ENCODE measurements at places on chromosomes 16 and 17. TPM values are rescaled to one million over a fixed set of nuclear protein-coding genes. Genes with fewer than 3 reads are reported as not detected.
A peak's percentile ranks its signal among the peaks of the same experiment; 100 is the strongest.

DNA sequence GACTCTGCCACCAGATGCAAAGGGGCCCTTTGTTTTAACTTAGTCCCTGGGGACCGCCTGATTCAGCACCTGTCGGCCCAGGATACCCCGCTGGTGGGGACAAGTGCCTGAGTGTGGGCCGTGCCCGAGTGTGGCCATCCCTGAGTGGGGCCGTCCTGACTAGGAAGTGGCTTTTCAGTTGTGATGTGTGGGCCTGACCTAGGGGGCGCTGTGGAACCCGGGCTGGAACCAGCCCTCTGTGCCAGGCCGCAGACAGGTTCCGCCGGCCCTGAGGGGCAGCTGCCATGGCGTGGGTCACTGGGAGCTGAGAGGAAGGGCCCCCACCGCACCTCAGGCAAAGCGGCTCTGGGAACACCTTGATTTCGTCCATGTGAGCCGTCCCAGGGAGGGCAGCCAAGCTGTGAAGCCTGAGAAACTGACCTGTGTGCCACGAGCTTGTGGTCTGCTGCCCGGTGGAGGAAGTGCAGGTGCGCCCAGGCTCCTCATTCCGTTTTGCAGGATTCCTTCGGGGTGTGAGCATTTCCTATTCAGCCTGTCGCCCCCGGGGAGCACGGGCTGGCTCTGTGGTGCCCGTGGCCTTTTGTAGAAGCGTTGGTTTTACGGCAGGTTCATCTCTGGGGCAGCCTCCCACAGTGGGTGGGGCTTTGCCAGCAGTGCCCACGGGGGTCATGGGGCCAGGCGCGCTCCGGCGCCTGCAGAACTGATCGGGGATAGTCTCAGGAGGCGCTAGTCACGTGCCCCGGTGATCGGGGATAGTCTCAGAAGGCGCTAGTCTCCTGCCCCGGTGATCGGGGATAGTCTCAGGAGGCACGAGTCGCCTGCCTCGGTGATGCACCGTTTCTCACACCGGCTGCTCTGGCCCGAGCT is 5.3 kb downstream of the RPL13 start:
- H3K36me3 ChIP-seq, result peaks cover 23% of the 10 kb centered on the region
- H3K27me3 ChIP-seq, result no peaks in the 10 kb centered on the region
- DNase-seq, result no peak
- H3K27ac ChIP-seq, result no peak overlapping the region

GRCh38 chr17:56489980-56490379 is 103.5 kb upstream of the NOG start:
- peaks cover 32% of the 10 kb centered on the region for H3K27me3 ChIP-seq
- no peak for DNase-seq
- H3K36me3 ChIP-seq, result no peaks in the 10 kb centered on the region
- H3K27ac ChIP-seq, result no peak overlapping the region

- H3K27ac ChIP-seq, result no peak overlapping the region
- no peaks in the 10 kb centered on the region for H3K4me1 ChIP-seq
- no peak for DNase-seq
- H3K4me3 ChIP-seq, result no peak overlapping the region
- H3K36me3 ChIP-seq, result no peaks in the 10 kb centered on the region
Measured at GRCh38 chr17:77304746-77305473, 164.1 kb downstream of the SEC14L1 start.

- peaks cover 24% of the 10 kb centered on the region for H3K27me3 ChIP-seq
- H3K4me1 ChIP-seq, result no peaks in the 10 kb centered on the region
- no peak overlapping the region for H3K4me3 ChIP-seq
- no peak overlapping the region for H3K27ac ChIP-seq
Measured at GRCh38 chr17:16911141-16911937, 60.6 kb downstream of the TNFRSF13B start.

GRCh38 chr16:700684-701584 is 4.7 kb downstream of the FBXL16 start:
- no peaks in the 10 kb centered on the region for H3K4me1 ChIP-seq
- peaks cover 9% of the 10 kb centered on the region for H3K27me3 ChIP-seq
- no peaks in the 10 kb centered on the region for H3K36me3 ChIP-seq
- H3K27ac ChIP-seq, result no peak overlapping the region

DNA sequence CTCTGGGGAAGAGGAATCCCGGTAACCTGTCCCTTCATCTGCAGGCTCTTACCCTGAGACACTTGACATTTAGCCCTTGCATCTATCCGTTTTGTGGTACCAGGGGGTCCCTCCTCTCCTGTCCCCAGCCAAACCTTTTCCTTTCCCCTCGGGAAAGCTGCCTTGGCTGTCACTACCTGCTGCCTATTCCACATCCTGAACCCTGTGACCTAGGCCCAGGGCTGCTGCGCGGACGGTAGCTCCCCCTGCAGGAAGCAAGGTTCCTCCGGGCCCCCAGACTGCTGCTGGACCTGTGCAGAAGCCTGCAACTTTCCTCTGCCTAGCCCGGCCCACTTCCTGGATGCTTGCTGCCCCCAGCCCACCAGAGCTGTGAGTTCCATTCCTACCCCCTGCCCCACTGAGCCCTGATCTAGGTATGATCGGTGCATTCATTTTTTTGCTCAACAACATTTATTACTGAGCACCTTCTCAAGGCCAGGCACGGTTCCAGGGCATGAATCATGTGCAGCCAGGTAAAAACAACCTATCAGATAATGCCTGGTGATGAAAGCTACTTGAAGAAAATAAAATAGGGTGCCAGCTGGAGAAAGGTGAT is 10.5 kb upstream of the ALDOA start:
- H3K4me1 ChIP-seq, result peaks cover 13% of the 10 kb centered on the region
- no peaks in the 10 kb centered on the region for H3K27me3 ChIP-seq
- peak overlapping the region; percentile 74 for H3K27ac ChIP-seq
- no peaks in the 10 kb centered on the region for H3K36me3 ChIP-seq
- DNase-seq, result no peak
- H3K4me3 ChIP-seq, result peak overlapping the region; percentile 32

GRCh38 chr17:82241183-82241925 is 12.5 kb downstream of the SLC16A3 start:
- H3K36me3 ChIP-seq, result peaks cover 17% of the 10 kb centered on the region
- peaks cover 55% of the 10 kb centered on the region for H3K4me1 ChIP-seq
- no peak overlapping the region for H3K4me3 ChIP-seq
- H3K27me3 ChIP-seq, result no peaks in the 10 kb centered on the region
- no peak for DNase-seq
- peak overlapping the region; percentile 63 for H3K27ac ChIP-seq

CHP2 gene
- total RNA-seq, result not detected

BICDL2 gene
- 0.67 TPM for total RNA-seq

SCARF1 gene
- 3.6 TPM for total RNA-seq

CLEC19A gene
- total RNA-seq, result not detected

PRSS33 gene
- not detected for total RNA-seq

CD19 gene
- not detected for total RNA-seq

ZKSCAN2 gene
- 4.7 TPM for total RNA-seq

SMIM36 gene
- total RNA-seq, result not detected

SLC5A11 gene
- 0.81 TPM for total RNA-seq

USP32 gene
- total RNA-seq, result 64.1 TPM
